Right ventricle myocardium inferior (tissue), 1 donor: ENCODE measurements at places on chromosomes 7 and 10.
A peak's percentile ranks its signal among the peaks of the same experiment; 100 is the strongest.

GRCh38 chr7:150896562-150897209 is 44.4 kb downstream of the AOC1 start:
- DNase-seq, result no peak

DNA sequence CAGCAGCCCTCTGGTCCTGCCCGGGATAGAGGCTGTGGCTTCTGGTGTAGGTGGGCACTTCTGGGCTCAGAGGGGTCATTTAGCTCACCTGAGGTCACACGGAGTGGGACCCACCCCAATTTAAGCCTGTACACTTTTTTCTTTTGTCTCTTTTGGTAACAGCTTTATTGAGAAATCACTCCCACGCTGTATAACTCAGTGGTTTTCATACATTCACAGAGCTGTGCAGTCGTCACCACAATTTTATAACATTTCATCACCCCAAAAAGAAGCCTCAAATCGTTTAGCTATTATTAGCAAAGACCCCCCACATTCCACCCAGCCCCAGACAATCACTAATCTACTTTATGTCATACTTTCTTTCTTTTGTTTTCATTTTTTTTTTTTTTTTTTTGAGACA is 62.3 kb downstream of the LHPP start:
- DNase-seq, result no peak

GRCh38 chr10:24952707-24953645 is 570 bp upstream of the PRTFDC1 start:
- peak; percentile 73 for DNase-seq

GRCh38 chr7:68748934-68749900 is 849.1 kb upstream of the AUTS2 start:
- no peak for DNase-seq

DNA sequence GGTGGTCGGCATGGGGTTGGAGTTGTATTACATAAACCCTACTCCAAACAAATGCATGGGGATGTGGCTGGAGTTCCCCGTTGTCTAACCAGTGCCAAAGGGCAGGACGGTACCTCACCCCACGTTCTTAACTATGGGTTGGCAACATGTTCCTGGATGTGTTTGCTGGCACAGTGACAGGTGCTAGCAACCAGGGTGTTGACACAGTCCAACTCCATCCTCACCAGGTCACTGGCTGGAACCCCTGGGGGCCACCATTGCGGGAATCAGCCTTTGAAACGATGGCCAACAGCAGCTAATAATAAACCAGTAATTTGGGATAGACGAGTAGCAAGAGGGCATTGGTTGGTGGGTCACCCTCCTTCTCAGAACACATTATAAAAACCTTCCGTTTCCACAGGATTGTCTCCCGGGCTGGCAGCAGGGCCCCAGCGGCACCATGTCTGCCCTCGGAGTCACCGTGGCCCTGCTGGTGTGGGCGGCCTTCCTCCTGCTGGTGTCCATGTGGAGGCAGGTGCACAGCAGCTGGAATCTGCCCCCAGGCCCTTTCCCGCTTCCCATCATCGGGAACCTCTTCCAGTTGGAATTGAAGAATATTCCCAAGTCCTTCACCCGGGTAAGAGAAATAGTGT is at the start of gene CYP2E1:
Gene CYP2E1 (plus strand): TSS at position 407 of the 632 bp plus-strand sequence. CDS start 33 bp downstream, at position 440.
- DNase-seq, result no peak

- no peak for DNase-seq
Measured at GRCh38 chr7:142554560-142555532, 194.4 kb upstream of the PRSS1 start.

GRCh38 chr7:149214020-149214720 is 18.8 kb downstream of the ZNF282 start:
- DNase-seq, result no peak

DNA sequence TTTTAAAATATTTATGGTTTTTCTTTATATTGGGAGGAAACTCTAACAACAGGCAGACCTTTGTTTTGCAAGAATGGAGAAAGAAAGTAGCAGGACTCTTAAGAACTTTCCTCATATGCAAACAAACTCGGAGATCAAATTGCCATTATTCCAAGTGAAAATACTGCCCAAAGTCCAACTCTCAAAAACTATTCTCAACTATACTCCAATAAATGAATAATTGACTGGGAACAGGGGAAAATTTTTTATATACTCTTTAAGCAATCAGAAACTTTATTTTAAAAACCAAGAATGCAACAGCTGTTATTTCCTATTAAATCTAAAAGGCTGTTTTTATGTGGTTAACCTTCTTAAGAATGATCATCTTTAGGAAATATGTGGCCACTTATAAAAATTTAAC is 101.9 kb downstream of the COL28A1 start:
- no peak for DNase-seq

DNA sequence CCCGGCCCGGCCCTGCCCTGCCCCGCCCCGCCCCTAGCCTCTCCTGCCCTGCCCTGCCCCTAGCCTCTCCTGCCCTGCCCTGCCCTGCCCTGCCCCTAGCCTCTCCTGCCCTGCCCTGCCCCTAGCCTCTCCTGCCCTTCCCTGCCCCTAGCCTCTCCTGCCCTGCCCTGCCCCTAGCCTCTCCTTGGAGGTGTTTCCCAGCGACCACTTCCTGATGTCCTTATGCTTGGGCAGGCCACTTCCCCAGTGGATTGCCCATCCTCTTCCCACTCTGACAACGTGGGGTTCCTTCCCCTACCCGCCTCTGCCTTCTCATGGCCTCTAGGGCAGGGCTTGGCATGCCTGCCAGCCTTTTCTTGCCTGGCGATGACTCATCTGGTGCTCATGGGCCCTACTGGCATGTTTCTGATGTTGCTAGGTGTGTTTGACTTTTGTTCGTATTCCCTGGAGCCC is 21.2 kb downstream of the PRXL2A start:
- DNase-seq, result no peak

GRCh38 chr10:110005719-110006118 is 2.1 kb upstream of the ADD3 start:
- no peak for DNase-seq

- DNase-seq, result no peak
Measured at GRCh38 chr7:105643851-105644250, 62.6 kb upstream of the EFCAB10 start.

DNA sequence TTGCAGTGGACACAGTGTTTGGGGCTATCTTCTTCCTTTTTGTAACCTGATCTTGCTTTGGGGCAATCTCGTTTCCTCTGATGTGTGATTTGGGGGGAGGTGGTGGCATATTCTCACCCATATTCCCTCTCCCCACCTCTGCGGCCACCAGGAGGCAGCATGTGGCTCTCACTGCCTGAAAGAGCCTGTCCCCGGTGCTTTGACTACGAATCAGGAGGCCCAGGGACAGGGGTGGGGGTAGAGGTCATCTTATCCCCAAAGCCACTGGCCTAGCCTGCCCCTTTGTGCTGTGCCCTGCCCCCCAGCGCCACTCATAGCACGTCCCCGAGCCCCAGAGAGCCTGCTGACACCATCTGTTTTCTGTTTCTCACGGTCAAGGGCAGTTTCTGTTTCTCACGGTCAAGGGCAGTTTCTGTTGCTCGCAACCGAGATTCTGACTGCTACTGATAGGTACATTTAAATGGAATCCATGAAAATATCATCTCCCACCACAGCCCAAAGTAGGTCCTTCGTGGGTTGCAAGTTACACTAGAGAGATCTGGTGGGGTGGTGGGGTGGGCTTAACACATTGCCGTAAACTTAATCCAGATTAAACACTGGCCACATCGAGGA is 28.2 kb downstream of the PHYH start:
- DNase-seq, result no peak

DNA sequence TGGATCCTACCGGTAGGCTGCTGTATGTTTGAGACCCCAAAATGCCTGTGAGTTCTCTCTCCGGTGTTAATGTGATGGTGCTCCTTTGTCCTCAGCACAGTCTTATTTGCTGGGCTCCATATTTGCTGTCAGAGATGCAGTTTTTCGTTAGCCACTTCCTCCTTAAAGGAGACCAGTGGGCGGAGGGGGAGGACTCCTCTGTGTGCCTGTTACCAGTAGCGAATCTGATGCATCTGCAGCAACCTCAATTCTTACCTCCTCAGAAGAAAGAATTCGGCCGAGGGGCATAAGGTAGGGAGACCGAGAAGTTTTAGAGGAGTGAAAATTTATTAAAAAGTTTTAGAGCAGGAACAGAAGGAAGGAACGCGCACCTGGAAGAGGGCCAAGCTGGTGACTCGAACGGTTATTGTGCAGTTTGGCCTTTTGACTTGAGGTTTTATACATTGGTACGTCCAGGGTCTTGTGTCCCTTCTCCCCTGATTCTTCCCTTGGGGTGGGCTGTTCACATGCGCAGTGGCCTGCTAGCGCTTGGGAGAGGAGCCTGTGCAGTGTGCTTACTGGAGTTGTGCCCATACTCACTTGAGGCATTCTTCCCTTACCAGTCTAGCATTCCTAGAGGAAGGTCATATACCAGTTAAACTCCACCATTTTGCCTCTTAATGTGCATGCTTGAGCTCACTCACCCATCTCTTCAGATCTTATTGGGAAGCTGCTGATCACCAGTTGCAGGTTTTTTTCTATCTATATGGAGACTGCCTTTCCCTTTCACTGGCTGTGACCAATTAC is 49.5 kb downstream of the GNAI1 start:
- peak; percentile 20 for DNase-seq

DNA sequence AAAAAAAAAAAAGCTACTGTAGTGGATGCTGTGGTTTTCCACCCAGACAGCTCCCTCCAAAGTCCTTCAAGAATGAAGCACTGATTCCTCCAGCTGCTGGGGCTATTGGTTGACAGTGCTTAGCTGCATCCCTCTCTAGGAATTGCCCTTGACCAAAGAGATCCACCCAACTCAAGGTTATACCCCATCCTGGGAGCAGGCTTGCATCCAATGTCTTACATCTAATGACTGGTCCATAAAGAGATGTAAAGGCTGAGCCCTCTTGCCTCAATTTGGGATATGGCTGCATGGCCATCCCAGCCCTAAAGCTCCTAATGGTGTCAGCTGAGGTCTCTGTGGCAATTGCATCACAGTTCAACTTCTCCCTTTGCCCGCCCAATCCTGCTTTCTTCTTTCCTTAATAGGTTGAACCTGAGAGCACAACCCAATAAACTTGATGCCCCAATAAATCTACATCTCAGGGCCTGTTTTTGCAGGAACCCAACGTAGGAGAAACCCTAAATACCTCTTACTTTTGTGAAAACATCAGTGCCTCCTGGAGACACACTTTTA is 4.4 kb downstream of the GPR37 start:
- no peak for DNase-seq

- no peak for DNase-seq
Measured at GRCh38 chr10:65556006-65556405, 1369.8 kb upstream of the LRRTM3 start.

GRCh38 chr7:110760341-110760740 is 330.6 kb upstream of the LRRN3 start:
- DNase-seq, result no peak

- peak; percentile 88 for DNase-seq
Measured at GRCh38 chr7:26291699-26292538, at the start of gene SNX10. SNX10 (plus strand) TSS chr7:26291862; CDS start chr7:26346443, 54,581 bp downstream.

DNA sequence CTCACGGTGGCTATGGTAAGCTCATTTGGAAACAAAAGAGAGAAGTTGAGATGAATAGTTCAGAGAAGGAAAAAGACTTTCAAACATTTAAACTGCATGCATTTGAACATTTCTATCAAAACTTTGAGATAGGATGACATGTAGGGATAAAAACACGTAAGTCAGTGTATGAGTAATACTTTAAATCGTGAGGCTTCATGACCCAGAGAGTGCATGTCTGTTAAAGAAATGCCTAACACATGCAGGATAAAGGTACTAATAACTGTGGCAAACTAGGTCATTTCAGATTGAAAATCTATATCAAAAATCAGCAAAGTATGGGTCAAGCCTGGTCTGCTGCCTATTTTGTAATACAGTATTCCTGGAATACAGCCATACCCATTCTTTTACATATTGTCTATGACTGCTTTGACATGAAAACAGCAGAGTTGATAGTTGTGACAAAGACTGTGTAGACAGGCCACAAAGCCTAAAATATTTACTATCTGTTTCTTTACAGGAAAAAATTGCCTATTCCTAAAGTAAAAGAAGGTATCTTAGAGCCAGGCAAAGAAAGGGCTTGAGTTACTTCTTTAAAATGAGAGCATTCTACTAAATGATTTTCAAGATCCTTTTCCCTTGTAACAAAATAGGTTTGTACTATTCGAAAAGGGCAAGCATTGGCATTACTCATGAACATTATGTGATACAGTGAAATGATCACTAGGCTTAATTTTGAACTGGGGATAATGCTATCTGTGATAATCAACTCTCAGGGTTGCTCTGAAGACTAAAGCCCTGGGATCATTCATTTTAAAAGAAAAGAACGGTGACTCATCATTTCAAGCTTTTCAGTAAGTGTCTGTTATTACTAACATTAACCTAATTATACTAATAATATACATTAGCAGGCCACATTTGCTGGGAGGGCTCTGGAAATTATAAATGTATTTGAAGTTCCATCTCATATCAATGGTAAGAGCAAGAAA is 185.9 kb downstream of the CRPPA start:
- DNase-seq, result no peak
